ENCODE measurements at places on chromosomes 1 and 21.

GRCh38 chr1:196997423-196997822 is 20.1 kb downstream of the CFHR5 start:
- DNase-seq = peak; percentile 42

DNA sequence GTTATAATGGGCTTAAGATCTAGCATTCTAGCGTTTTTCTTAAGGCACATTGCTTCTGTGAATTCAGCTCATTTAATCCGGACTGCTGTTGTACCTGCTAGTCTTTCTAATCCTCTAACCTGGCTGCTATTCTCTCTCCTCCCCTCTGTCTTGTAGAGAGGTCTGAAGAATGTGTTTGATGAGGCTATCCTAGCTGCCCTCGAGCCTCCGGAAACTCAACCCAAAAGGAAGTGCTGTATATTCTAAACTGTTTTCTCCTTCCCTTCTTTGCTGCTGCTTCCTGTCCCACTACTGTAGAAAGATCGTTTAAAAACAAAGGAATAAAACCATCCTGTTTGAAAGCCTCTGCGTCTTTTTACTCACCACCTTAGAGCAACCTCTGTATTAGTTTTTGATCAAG is 37.3 kb downstream of the CDC42 start:
- DNase-seq = no peak

- DNase-seq = no peak
These were observed 76.4 kb downstream of the SNRPE start for GRCh38 chr1:203937678-203938330.

GRCh38 chr21:45607021-45607908 is 36.3 kb upstream of the PCBP3 start:
- DNase-seq = peak; percentile 80

DNA sequence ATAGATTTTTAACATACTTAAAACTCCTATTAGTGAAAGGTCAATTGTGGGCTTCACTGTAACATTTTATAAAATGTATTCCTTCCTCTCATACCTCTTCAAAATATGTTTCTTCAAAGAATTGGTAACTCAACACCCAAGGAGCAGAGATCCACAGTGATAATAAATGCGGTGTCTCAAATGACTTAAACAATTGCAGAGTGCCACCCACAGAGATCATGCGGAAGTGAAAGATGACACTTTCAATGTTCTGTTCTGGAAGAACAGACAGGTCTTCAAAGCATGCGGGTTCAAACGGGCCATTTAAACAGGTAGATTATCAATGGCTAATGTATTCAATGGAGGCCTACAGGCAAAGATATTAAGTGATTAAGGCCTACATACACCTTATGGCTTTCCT is 157.0 kb upstream of the GREM2 start:
- no peak for DNase-seq
